Vagina (tissue), 2 donors: ENCODE measurements at places on chromosomes 12 and 14.
A peak's percentile ranks its signal among the peaks of the same experiment; 100 is the strongest.

GRCh38 chr14:26143057-26143456, 454.8 kb downstream of the NOVA1 start:
- no peak for DNase-seq

DNA sequence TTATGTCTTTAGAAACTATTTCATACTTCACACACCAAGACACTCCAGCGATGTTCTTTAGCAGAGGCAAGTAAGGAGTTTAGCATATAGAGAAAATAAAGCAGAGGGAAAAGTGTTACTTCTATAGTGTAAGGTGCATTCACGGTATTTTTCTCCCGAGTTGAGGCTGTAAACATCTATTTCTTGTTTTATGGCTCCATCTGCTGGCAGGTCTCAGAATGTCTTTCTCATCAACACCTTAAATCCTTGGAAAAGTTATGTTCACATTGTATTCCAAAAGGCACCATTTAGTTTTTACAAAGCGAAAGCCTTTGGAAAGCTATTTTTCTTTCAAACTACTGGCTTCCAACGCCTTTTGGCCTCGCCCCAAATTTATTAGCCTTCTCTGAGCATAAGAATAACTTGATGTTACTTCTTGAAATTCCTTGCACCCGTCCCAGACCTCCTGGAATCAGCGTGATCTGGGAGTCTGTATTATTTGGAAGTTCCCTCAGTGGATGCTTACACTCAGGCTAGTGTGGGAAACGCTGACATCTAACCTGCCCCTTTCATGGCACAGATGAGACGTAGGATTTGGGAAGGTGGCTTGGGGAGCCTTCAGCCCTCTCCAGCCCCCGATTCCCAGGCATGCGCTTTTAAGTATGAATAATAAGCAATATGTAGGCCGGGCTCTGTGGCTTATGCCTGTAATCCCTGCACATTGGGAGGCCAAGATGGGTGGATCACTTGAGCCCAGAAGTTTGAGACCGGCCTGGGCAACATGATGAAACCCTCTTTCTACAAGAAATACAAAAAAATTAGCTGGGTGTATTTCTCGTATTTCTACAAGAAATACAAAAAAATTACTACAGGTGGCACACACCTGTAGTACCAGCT, 1.9 kb upstream of the PIWIL1 start:
- DNase-seq, result no peak

DNA sequence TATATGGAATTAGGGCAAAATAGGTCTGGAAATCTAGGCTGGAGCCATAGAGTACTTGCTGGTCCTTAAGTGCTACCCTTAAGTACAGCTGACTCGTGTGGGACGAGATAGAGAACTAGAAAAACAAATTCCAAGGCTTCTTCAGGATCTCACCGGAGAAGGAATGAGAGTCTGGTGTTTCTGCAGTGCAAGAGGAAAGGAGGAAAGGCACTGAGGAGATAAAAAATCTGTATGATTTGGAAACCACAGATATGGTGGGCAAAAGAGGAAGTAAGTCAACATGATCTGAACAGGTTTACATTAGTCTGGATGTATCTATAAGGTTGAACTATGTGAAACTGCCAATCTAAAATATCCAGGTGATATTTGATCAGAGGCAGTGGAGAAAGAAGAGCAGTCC, 134.4 kb upstream of the SOX5 start:
- no peak for DNase-seq

DNA sequence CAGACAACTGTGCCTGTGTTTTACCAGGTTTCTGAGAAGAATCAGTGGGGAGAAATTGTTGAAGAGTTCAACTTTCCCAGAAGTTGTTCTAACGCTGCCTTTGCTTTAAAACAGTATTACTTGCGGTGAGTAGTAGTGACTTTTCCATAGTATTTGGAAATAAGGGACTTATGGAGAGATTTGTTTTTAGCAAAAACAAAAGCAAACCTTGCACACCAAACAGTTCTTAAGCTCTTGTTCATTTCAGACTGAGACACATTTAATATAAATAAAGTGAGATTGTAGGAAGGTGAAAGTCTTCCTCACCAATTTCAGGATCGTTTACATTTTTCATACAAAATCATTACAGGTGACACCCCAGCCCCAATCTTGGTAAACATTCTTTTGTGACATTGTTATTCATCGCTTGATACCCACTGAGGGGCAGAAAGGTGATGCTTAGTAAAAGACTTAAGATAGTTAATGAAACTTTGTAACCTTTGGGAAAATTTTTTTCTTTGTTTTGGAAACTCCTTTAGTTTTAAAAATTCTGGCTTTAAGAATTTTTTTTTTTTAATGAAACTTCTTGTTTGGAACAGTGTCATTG, 1.8 kb downstream of the ARID2 start:
- no peak for DNase-seq

DNA sequence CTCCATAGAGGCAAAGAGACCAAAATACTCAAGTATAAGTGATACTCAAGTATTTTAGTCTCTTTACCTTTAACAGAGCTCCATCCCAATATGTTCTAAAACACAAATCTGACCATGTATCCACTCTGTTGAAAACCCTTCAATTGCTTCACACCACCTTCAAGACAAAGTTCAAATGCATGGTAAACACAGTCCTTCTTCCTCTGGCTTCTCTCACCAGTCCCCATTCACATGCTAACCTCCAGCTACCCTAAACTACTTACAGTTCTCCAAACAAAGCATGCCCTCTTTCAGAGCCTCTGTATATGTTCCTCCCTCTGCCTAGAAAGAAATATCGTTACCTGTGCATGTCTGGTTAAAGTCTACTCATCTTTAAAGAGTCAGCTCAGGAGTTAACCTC, 100.2 kb downstream of the NUMB start:
- DNase-seq, result no peak

- no peak for DNase-seq
Measured at GRCh38 chr14:53534841-53535240, 381.7 kb upstream of the DDHD1 start.

DNA sequence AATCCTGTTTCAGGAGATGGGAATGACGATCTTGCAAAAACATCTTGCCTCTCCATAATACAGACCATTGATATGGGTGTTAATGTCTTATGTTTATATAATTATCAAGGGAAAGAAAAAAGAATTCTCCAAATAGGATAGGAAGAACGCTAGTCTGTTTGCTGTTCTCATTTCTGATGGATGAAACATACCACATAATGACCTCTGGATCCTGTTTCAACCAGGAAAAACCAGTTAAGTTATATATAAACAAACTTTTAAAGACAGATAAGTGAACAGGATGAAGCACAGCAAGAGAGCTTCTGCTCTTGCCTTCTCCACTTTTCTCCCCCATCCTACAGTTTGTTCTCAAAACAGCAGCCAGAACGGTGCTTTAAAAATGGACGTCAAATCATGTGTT, 27.8 kb downstream of the COQ6 start:
- no peak for DNase-seq

DNA sequence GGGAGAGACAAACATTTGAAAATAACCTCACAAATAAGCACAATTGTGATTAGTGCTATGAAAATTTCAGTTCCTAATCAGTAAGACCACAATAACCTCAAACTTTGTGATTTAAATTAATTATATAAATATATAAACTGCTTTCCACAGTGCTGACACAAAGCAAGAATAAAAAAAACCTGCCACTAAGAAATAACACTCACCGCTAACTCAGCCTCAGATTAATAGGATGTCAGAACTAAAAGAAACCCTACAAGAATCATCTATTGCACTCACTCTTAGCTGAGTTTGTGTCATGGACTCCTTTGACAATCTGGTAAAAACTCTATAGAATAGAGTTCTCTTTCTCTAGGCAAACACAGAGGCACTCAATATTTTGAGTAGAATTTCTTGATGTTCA, 68.4 kb downstream of the SLC41A2 start:
- DNase-seq, result no peak

- peak; percentile 80 for DNase-seq
Measured at GRCh38 chr12:131454418-131455217, 256.3 kb upstream of the SFSWAP start.

GRCh38 chr14:29810682-29811081, 117.0 kb downstream of the PRKD1 start:
- no peak for DNase-seq

GRCh38 chr12:91958816-91959215, 186.8 kb downstream of the BTG1 start:
- DNase-seq, result no peak

GRCh38 chr12:15590180-15590826, 198.9 kb downstream of the EPS8 start:
- no peak for DNase-seq

DNA sequence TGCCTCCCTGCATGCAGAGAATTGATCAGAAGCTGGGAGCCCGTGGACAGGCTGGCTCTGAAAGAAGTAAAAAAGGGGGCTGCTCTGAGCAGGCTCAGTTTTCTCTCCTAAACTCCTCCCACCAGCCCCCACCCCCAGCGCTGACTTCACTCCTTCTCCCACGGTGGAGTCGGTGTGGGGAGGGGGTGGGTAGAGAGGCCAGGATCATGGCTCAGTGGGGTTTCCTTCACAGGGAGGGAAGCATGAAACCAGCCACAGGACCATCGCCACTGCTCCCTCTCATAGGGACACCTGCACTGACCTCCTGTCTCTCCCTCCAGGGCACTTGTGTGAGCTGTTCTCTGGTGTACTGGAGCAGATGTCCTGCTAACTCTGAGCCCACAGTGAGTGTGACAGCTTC, 78.9 kb downstream of the STAB2 start:
- no peak for DNase-seq

DNA sequence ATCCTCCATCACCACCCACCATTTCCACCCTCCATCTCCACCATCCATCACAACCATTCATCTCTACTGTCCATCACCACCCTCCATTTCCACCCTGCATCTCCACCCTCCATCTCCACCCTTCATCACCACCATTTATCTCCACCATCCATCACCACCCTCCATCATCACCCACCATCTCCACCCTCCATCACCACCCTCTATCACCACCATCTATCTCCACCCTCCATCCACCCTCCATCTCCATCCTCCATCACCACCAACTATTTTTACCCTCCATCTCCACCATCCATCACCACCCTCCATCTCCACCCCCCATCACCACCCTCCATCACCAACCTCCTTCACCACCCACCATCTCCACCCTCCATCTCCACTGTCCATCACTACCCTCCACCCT, 4.7 kb upstream of the CEP170B start:
- DNase-seq, result no peak

GRCh38 chr12:120962532-120963020, 15.8 kb upstream of the HNF1A start:
- DNase-seq, result no peak

DNA sequence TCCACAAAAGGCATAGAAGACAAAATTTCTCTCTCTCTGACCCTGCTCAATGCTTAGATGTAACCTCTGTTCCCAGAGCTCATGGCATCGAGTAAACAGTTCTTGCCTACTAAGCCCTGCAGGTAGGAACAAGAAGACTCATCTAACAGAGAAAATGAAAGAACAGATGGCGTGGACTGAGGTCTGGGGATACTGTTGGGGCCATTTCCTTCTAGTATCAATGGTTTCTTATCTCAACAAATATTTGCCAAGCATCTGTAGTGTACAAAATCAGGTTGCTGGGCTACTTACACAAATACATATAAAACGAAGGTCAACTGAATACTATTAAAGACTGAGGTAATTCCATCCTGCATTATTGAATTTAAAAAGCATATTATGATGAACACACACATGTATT, 93.3 kb downstream of the RIMBP2 start:
- DNase-seq, result no peak

- DNase-seq, result no peak
Measured at GRCh38 chr14:60561845-60562746, 53.1 kb downstream of the SIX6 start.

DNA sequence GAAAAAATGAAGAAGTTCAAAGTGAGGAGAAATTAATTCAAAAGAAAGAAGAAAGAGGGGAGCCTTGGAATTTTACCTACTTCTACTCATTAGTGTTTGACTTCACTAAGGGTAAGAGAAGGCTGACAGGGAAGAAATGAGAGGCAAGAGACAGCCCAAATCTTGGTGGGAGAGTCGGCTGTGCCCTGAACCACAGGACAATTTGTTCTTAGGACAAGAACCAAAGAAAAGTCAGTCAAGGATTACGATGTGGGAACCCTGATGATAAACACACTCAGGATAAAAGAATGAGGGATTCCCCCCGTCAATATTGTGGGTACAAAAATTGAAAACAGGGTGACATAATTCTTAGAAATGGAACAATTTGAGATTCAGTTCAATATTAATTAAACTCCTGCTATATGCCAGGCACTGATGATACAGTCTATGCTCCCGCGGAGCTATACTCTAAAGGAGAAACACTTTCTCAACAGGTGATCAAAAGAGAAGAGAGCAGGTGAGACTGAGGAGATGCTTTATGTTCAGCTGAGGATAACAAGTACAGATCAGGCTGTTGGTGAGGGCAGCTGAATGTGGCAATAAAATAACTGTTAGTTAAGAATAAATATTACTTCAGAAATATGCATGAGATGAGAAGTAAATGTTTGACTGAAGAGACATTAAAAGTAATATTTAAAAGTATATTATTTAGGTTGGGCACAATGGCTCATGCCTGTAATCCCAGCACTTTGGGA, 175.4 kb downstream of the SLC25A21 start:
- no peak for DNase-seq

DNA sequence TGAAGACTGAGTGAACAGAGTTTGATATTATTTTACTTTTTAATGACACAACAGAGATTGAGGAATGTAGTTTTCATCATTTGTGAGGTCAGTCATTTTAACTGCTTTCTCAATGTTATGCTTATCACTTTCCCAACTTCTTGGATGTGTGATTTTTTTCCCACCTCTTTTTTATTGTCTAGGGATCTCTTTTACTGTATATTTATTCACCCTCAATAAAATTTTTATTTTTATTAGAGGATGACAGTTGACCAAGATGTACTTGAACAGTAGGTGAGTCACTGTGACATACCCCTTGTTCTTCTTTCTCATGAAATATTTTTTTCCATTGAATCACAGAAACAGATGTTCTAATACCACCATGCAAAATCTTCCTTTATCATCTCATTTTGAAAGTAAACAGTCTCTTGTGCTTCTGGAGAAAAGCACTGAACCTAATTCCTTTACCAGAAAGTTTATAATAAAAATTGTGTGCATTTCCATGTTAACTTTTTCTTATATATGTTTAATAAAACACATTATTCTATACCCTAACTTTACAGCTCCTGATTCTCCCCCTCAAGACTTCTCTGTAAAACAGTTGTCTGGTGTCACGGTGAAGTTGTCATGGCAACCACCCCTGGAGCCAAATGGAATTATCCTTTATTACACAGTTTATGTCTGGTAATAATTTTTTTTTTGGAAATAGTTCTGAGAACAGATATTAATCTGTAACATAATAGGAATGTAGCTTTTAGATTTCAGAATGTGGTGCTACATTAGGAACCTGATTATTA, 65.9 kb downstream of the PTPRQ start:
- no peak for DNase-seq

GRCh38 chr12:48795550-48796455, 6.9 kb upstream of the ADCY6 start:
- DNase-seq, result peak; percentile 90

GRCh38 chr12:101001669-101002068, 207.1 kb downstream of the ANO4 start:
- DNase-seq, result no peak

- no peak for DNase-seq
Measured at GRCh38 chr14:68397822-68398221, 395.0 kb downstream of the ZFP36L1 start.
